Stimulated activated CD4-positive, alpha-beta T cell treated with anti-CD3 and anti-CD28 coated beads, Interleukin-4, amount 100 ng/mL, for 4 hours (primary cell): ENCODE measurements at places on chromosomes 2 and 18.

- no peak for DNase-seq
These were observed 86.9 kb downstream of the KCTD1 start for GRCh38 chr18:26461405-26461804.

DNA sequence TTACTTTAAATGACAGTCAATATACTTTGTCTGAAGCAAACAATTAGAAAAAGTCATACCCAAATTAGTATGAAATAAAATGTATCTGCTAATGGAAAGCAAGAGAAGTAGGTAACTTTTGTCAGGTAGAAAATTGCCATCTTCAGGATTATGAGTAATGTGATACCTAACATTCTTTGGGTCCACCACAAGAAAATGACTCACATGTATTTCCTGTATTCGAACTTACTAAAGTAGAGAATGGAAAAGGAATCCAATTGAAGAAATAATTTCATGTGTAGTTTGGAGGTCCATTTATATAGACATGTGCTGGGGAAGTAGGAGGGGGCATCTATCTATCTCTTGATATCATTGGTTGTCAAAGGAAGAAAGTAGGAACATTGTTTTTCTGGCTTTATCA lies 636.2 kb upstream of the CHAC2 start:
- DNase-seq = no peak

- no peak for DNase-seq
These were observed 80.0 kb downstream of the AOX1 start for GRCh38 chr2:200665626-200666453.

DNA sequence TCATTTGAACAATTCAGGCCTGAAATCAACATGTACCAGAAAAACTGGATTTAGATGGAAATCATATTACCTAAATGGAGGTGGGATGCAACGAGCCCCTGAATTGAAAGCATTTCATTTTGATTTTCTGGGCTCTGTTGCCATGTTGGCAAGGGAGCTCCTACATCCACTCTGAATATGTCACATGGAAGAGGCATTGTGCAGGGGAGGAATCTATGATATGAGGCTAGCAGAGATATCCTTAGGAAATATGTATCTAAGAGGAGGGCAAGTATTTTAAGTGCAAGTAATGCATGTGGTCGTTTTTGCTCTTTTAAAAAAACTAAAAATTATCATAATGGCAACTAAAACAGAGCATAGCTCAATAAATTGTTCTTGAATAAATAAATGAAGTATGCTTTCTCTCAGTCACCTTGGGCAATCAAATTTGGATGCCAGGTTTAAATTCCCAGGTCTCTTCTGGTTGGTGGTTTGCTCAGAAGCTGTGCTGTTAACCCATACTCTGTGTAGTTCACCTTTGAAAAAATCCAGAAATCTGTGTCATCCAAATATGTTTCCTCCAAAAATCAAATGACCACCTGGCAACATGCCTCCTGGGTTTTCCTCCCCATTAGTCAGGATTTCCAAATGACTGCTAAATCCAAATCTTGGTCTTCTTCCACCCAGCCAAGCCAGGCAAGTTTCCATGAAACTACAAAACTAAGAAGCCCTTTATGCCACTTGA lies 6.5 kb upstream of the LGALSL start:
- no peak for DNase-seq

DNA sequence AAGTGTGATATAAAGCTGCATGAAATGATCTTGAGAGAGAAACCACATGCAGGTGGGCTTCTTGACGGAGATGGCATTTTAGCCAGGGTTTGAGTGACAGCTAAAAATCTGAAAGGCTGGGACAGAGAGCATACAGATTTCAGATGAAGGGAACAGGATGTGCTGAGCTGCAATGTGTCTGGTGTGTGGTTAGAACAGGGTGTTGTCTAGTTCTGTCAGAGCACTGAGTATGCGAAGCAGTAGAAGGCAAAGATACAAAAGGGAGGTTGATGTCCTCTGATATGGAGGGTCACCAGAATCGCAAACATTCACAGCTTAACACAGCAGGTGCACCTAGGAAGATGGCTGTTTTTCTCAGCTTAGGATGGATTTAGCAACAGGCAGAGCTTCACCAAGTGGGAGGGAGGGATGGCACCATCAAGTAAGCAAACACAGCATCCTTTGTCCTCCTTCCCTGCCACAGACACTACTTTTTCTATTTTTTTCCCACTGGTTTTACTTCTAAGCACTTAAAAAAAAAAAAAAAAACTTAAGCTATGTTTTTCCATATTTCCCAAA lies 182.5 kb downstream of the TMX3 start:
- no peak for DNase-seq

DNA sequence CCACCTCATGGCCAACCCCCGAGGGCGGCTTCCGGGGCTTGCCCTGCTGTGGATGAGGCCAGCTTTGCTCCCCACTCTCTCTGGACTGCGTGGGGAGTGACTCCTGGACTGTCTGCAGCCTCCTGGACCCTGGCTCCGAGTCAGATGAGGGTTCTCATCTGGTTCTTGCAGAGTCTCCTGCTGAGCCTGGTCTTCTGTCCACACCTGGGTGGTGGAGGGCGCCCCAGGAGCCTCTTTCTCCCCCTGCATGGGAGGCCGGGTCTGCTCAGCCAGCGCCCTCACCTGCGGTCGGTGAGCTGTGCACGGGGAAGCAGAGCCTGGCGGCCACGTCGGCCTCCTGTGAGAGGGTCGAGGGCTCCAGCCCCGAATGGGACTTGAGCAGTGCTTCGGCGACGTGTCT lies 78.3 kb downstream of the RTP5 start:
- no peak for DNase-seq

DNA sequence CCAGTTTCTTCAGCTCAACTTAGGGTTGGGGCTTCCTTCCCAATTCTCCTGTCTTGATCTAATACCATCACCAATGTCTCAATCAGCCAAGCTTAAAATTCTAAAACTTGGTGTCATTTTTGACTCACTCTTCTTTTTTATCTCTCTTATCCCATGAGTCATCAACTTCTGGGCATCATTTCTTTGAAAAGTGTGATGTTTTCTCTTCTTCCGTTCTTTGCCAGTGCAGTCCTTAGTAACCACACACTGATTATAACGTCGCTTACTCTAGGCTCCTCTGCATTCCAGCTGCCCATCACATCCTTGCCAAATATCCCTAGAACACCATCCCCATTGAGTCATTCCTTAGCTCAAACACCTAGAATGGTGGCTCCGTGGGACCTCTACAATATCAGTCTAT lies 27.4 kb upstream of the MRO start:
- no peak for DNase-seq

DNA sequence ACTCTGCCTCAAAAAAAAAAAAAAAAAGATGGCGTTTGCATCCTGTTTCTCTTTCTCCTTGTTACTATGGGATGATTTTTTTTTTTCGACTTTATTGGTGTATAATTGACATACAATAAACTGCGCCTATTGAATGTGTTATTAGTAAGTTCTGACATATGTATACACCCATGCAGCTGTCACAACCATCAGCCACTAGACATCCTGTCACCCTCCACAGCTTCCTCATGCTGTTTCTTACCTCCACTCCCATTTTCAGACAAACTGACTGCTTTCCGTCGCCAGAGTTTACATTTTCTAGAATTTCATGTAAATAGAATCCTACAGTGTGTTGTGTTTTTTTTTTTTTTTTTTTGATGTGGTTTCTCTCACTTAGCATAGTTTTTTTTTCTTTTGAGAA lies 27.9 kb downstream of the RRM2 start:
- DNase-seq = no peak

DNA sequence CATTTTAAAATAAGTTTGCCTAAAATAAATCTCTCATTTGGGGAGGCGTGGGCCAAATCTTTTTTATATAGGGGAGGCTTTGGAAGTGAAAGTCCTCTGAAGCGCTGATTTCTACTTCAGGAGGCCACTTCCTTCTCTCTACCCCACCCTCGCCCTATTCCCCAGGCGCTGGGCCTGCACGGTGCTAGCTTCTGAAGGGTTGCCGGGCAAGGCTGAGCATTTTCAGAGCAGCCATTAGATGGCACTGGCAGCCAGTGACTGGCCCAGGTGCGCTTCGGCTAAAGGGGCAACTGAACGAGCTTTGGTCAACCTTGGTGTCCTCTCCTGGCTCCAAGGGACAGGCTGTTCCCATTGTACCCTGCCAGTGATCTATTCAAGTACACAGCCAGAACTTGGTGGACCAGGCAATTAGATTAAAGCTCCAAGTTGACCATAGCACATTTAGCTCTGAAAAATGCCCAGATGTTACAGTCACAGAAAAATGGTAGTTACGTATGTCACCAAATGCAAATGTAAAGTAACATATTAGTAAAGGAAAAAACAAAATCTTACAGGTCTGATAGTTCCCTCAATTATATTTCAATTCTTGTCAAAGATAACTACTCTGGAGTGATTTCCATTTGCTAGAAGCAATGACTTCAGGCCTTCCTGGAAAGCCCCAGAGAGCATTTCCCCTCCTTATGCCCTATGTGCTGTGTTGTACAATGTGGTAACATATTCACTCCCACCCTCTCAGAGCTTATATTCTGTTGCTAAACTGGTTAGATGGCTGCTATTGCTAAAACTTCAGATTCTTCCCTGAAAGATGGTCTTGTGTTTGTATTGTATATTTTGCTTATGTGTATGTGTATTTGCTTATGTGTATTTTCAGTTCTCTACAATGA lies 2.1 kb downstream of the POMC start:
- DNase-seq = peak; percentile 30

GRCh38 chr18:66724664-66725356 lies 120.9 kb upstream of the CDH19 start:
- DNase-seq = no peak

GRCh38 chr2:57862153-57862552 lies 184.5 kb upstream of the VRK2 start:
- DNase-seq = no peak

DNA sequence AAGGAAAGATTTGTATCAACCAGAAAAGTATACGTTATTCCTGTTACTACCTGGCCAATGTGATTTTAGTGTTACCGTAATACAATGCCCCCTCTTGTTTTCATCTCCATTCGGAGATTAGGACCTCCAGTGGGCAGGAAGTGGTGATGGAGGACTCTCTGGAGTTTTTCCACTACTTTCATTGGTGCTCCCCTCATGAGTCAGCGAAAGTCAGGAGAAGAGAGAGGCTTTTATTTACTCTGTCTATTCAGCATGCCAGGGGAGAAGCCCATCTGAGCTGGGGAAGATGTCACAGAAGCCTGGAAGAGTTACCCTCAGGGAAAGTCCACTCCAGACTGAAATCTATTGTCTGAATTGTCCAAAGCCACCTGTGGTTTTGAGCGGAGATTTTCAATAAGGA lies 88.2 kb upstream of the THUMPD2 start:
- DNase-seq = no peak

GRCh38 chr2:59196491-59196890 lies 955.4 kb upstream of the FANCL start:
- no peak for DNase-seq

- no peak for DNase-seq
These were observed 37.6 kb upstream of the PMAIP1 start for GRCh38 chr18:59861963-59862819.

GRCh38 chr18:38940475-38940862 lies 1374.9 kb upstream of the CELF4 start:
- no peak for DNase-seq

GRCh38 chr2:241817126-241817820 lies 8.3 kb downstream of the NEU4 start:
- DNase-seq = no peak

DNA sequence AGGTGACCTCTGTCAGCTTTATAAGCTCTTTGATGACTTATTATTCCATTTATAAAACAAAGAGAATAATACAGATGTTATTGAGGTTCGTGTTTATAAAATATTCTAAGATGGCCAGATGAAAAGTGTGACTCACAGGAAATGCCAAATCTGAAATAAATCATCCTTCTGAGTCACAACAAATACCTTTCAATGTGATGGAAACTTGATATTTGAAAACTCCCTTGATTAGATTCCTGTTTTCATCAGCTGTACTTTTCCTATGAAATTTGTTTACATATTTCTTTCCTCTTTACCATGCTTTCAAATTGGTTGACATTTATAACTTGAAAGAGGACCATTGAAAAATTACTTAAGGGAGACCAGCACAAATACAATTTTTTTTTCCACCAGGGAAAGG lies 30.6 kb upstream of the PPP1R1C start:
- no peak for DNase-seq

- no peak for DNase-seq
These were observed 318.1 kb upstream of the HS6ST1 start for GRCh38 chr2:128636802-128637147.

DNA sequence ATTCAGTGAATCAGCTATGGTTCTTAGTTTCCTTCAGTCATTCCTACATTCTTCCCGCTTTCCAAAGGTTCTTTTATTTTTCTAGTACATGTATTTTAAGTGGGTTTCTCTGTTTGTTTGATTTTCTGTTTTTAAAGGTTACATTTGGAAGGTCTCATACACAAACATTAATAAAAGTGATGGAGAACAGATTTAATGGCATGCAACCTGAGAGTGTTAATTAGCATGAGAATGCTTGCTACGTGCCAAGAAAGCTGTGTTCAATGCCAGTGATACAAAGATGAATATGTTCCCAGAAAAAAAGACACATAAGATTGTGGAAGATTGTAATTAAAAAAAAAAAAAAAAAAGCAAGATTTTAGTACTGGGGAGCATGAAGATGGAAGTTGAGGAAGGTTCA lies 61.8 kb upstream of the CDC42EP3 start:
- no peak for DNase-seq

DNA sequence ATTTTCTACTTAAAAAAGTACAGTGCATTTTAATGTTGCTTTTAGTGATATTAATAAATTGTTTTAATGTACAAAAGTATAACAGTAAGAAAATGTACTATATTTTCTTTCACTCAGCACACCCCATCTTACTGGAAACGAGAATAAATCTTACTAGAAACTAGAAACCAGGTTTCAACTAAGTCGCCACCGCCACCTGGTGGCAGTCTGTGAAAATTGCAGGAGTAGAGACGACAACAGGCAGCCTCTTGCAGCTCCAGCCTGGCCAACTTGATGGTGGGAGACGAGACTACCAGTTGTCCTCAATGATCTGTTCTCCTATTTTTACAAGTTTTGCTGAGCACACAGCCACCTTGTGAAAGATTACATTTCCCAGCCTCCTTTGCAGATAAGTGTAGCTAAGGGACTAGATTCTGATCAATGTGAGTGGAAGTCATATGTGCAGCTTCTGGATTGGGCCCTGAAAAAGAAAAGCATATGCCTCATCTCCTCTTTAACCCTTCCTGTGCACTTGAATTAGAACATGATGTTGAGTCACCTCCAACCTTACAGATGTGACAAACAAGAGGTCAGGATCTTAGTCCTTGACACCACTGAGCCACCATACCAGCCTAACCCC lies 8.7 kb downstream of the OTOF start:
- peak; percentile 56 for DNase-seq

- no peak for DNase-seq
These were observed 6.3 kb downstream of the SPIRE1 start for GRCh38 chr18:12651651-12652050.

- no peak for DNase-seq
These were observed 384.5 kb downstream of the MTX2 start for GRCh38 chr2:176653479-176654443.

GRCh38 chr2:164928101-164928673 lies 27.1 kb downstream of the SLC38A11 start:
- DNase-seq = no peak

DNA sequence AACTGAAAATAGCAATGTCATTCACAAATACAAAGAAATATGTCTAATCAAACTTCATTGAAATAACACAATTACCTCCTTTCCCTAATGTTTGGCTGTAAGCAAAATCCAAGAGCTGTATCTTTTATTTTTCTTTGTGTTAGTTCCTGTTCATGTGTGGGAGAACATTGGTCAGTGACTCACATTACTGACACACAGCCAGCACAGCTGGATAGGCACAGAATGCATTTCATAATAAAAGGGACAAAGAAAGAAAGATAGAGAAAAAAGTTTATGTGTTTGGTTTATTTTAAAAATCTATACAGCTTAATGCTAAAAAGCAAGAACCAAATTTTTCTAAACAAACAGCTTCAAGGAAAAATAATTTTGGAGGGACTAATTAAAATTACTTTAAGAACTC lies 185.6 kb upstream of the COL3A1 start:
- no peak for DNase-seq
